CD4-positive, alpha-beta T cell treated with Interferon alpha-2 for 1 hour (primary cell): ENCODE measurements at places on chromosomes 2 and 18.

- DNase-seq = peak; percentile 12
Measured at GRCh38 chr2:27807476-27807875, 36.0 kb downstream of the MRPL33 start.

GRCh38 chr2:104049438-104049837 lies 804.5 kb upstream of the POU3F3 start:
- DNase-seq = no peak

- no peak for DNase-seq
Measured at GRCh38 chr2:108535357-108535631, 1.0 kb downstream of the LIMS1 start.

GRCh38 chr18:72940986-72941385 lies 73.2 kb upstream of the NETO1 start:
- DNase-seq = no peak

DNA sequence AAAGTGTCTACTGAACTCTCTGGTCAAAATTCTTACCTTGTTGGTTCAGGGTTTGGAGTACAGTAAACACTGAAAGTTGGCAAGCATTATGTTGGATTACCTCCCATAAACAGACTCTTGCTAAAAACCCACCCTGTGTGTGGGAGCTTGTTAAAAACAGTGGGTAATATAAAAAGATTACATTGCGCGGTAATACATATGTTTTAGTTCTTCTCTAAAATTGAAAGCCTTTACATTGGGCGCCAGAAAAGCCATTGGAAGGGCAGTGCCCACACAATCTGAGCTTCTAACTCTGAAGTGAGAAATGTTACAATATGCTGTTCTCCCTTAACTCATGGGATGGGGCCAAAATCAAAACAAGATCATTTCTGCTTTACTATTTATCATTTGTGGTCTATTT lies 510.7 kb downstream of the CNTNAP5 start:
- no peak for DNase-seq

GRCh38 chr2:7180638-7181370 lies 263.6 kb downstream of the RNF144A start:
- no peak for DNase-seq

- no peak for DNase-seq
Measured at GRCh38 chr2:176111846-176112374, 4.7 kb upstream of the HOXD10 start.

GRCh38 chr2:23654756-23655155 lies 269.8 kb downstream of the KLHL29 start:
- no peak for DNase-seq

- no peak for DNase-seq
Measured at GRCh38 chr2:1997409-1997808, 253.1 kb upstream of the PXDN start.

DNA sequence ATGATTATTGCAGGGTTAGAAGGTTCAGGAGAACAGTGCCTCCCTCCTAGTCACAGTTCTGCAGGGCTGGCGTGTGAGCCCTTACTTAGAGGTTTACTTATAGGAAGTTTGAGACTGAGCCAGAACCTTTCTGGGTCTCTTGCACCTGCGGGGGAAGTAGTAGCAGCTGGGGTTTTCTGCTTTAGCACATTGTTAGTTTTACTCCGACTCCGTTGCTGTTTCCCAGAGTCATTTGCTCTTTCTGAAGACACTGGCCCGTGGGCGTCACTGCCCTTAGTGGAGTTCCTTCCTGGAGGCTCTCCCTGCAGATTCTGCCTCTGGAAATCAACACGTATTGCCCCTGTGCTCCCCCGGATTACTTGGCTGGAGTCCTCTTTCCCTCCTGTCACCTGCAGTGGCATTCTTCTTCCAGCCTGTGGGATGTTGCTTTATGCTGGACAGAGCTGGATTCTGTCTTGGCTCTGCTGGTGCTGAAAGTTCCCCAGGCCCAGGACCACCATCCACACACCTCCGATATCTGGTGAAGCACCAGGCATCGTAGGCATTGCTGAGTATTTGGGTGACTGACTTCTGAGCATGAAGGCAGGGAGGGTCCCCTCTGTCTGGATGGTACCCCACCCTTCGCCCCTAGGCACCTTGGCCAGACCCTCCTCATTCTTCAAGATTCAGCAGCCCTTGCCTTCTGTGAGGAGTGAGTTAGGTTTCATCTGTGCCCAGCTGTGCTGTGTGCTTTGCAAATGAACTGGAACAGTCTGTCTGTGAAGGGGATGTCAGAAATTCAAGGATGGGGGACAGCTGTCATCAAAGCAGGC lies 51.7 kb downstream of the AGAP1 start:
- DNase-seq = no peak

DNA sequence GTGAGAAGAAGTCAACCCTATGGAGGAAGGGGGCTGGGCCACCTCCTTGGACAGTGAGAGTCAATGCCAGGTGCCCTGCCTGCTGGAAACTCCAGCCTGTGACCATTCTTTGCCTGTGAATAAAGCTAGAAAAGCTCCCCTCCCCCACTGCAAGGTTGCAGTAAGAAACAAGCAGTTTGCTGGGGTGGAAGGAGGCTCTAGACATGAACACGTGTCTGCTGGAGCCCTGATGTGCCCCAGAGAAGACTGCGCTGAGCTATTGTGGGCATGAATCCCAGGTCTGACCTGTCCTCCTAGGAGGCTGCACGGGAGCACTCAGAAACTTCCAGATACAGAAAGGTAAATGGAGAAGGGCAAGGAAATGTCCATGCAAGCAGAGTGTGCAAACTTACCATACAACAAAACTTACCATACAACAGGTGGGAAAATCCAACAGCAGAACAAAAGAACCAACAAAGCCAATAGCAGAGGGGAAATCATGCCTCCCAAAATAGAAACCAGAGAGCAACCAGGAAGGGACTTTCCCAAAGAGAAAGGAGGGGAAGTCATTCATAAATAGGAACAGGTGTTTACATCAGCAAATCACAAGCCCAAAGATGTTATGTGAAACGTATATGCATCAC lies 278.7 kb downstream of the BCL2 start:
- no peak for DNase-seq

DNA sequence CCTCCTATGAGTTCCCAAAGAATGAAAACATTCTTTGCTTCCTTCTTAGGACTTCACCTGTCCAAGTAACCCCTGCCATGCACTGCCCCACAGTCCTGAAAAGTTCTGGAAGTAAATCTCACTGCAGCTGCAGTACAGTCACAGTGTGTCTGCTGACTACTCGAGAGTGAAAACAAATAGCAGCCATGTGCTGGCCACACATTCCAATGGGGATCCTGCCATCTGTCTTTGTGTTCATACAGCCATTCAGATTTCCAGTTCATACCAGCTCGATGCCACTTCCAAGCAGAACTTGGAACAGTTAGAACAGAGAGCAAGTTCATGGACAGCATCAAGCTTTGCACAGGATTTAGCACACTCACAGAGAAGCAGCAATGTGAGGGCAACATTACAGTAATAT lies 629.9 kb upstream of the ACVR2A start:
- no peak for DNase-seq

GRCh38 chr2:88824951-88825350 lies 133.5 kb downstream of the RPIA start:
- DNase-seq = no peak

- peak; percentile 2 for DNase-seq
Measured at GRCh38 chr18:59697236-59697932, at the start of gene CCBE1. TSS of gene CCBE1 (minus strand) at chr18:59697423.

DNA sequence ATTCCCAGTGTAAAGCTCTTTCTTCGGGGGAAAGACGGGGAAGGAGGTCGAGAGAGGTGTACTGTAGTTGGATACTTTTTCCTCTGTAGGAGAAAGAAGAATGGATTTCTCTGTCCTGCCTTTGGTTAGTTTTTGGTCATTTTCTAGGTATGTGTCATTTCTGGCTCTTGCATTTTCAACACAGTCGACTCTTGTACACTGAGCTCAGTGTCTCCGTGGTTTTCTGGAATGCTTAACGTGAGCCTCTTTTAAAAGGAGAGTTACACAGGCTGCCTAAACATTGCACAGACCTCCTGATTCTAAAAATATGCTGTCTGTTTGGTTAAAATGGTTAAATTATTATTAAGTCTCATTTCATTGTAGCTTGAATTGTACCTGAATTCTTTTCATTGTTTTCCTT lies 21.8 kb upstream of the GLS start:
- DNase-seq = no peak

- no peak for DNase-seq
Measured at GRCh38 chr2:163266772-163267171, 428.2 kb upstream of the KCNH7 start.

- peak; percentile 23 for DNase-seq
Measured at GRCh38 chr2:203225423-203226039, 13.3 kb upstream of the CYP20A1 start.

DNA sequence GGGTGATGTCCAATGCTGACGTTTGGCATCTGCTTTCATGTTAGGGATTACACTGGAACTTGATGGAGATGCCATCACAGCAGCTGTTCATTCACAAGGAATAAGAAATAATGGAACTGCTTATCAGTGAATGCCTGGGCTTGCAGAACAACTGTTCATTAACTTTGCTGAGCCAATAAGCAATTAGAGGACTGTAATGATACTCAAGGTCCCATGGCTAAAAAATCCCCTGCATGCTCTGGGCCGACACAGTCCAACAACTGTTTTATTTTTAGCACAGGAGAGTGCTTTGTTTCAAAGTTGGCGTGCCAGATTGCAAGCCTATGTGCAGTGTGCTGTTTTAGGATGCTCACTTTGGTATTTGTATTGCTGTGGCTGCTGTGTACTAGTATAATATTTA lies 408.0 kb upstream of the RGPD4 start:
- DNase-seq = no peak

- no peak for DNase-seq
Measured at GRCh38 chr2:174024524-174025270, 59.5 kb upstream of the SP3 start.

- no peak for DNase-seq
Measured at GRCh38 chr2:234980451-234981187, 28.8 kb downstream of the SH3BP4 start.

GRCh38 chr2:235021752-235022151 lies 69.9 kb downstream of the SH3BP4 start:
- DNase-seq = no peak

DNA sequence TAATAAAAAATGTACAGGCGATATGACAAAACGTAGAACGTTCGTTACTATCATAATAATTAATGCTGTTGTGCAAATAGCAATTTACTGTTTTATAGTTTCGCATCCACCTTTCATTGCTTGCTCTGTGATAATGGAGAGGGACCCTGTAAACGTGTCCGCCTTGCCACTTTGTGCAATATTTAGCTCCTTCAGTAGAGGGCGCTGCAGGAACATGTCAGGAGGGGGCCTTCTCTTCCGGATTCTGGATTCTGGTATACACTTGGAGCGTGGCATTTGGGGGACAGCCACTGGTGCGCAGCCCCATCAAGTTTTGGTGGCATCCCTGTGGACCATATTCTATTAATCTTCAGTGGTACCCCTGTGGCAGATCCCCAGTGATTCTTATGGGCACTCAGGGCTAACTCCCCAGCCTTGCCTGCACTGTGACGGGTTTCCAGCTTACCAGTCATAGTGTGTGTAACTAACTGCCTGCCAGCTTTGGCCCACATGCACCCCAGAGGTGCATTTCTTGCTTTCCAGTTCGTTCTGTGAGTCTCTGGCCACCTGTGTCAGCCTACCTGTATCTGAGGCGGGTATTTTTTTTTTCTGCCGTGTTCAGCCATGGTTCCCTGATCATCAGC lies 140.3 kb downstream of the CYRIA start:
- no peak for DNase-seq

DNA sequence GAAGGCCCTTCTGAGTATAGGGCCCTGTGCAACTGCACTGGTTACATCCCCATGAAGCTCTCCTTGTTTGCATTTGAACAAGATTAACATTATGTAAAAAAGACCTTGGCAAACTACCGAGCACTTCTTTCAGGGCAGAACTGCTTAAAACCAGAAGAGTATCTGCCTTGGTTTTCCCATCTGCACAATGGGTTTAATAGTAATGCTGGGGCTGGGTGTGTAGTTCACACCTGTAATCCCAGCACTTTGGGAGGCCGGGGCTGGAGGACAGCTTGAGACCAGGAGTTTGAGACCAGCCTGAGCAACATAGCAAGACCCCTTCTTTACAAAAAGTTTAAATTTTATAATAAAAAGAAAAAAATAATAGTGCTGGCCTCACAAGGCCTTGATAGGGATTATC lies 8.5 kb downstream of the PLA2R1 start:
- no peak for DNase-seq

- DNase-seq = no peak
Measured at GRCh38 chr2:60535685-60536312, 17.7 kb downstream of the BCL11A start.
